SJSA1 (cell line): ENCODE measurements at places on chromosomes 4 and X. TPM values are rescaled to one million over a fixed set of nuclear protein-coding genes. Genes with fewer than 3 reads are reported as not detected.
A peak's percentile ranks its signal among the peaks of the same experiment; 100 is the strongest.

Gene MAGEC3
- total RNA-seq, result not detected in 2 replicates

- no peaks in the 10 kb centered on the region for H3K36me3 ChIP-seq
- no peak for DNase-seq
- no peaks in the 10 kb centered on the region for H3K27me3 ChIP-seq
- H3K27ac ChIP-seq, result no peak overlapping the region
Measured at GRCh38 chr4:156571146-156571545, 400.5 kb downstream of the PDGFC start.

Gene CNKSR2
- 0.47 TPM in 1 of 2 replicates, not detected in the other for total RNA-seq

DNA sequence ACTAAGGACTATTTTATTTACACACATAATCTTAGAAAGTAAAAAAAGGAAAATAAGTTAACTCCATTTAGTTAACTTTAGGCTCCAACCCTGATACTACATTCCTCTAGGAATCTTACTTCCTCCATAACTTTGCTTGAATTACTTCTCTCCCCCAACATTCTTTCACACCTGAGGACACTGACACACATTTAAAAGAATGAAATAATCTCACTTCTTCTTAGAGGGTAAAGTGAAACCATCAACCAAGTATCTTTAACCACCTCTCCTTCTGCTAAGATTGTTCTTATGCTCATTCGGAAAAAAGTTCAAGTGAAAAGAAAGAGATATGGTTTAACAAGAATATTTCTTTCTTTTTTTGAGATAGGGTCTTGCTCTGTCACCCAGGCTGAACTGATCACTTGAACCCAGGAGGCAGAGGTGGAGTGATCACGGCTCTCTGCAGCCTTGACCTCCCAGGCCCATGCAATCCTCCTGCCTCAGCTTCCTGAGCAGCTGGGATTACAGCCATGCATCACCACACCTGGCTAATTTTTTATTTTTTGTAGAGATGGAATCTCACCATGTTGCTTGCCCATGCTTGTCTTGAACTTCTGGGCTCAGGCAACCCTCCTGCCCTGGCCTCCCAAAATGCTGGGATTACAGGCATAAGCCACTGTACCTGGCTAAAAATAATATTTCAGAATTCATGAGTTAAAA is 28.5 kb downstream of the SLC25A4 start:
- H3K4me1 ChIP-seq, result 0 out of 2 replicates have a peak, but pooled peaks cover 5% of the 10 kb centered on the region
- DNase-seq, result no peak
- H3K36me3 ChIP-seq, result peaks cover 17% of the 10 kb centered on the region
- H3K4me3 ChIP-seq, result no peak overlapping the region
- H3K27me3 ChIP-seq, result no peaks in the 10 kb centered on the region

GRCh38 chrX:115339441-115340025 is 50.0 kb downstream of the LUZP4 start:
- peaks cover under 1% of the 10 kb centered on the region for H3K4me1 ChIP-seq
- no peak overlapping the region for H3K27ac ChIP-seq
- no peaks in the 10 kb centered on the region for H3K36me3 ChIP-seq
- no peak overlapping the region for H3K4me3 ChIP-seq

GRCh38 chrX:94216738-94217137 is 542.7 kb downstream of the FAM133A start:
- H3K27ac ChIP-seq, result no peak overlapping the region
- H3K4me3 ChIP-seq, result no peak overlapping the region
- H3K36me3 ChIP-seq, result no peaks in the 10 kb centered on the region
- DNase-seq, result no peak

GRCh38 chr4:6198278-6198677 is 2.1 kb downstream of the JAKMIP1 start:
- no peak for DNase-seq
- no peak overlapping the region for H3K27ac ChIP-seq

DNA sequence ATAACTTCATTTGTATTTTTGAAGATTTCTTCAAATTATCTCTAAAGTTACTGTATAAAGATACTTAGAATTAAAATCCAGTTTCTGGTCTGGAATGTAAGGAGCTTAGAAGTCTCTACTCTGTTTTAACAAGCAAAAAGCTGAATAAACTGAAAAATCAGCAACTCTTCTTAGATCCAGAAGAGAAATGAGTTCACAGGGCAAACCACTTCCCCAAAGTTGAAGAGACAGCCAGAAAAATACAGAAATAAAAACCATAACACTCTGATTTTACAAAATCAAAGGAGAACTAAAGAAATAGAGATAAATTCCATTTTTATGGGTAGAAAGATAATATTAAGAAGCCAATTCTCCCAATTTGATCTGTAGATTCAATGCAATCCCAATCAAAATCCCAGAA is 1166.8 kb downstream of the ADGRL3 start:
- no peaks in the 10 kb centered on the region for H3K27me3 ChIP-seq
- DNase-seq, result no peak
- H3K27ac ChIP-seq, result no peak overlapping the region
- H3K36me3 ChIP-seq, result no peaks in the 10 kb centered on the region

DNA sequence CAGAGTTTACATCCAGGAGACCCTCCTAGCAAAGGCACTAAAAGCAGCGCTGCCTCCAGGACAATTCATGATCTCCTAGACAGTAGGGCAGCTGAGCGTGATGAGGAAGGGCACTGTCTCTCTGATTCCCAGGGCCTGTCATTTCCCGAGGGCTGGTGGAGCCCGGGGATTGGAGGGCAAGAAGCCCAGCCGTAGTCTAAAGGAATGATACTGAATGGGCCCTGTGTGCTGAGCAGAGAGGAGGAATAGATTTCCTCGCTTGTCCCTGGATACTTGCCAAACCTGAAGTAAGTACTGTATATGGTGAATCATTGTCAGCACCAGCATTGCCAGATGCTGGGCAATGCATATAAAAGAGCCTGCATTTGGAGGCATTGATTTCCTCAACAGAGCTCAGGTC is 88.0 kb upstream of the SLITRK2 start:
- no peaks in the 10 kb centered on the region for H3K27me3 ChIP-seq
- no peak overlapping the region for H3K27ac ChIP-seq
- no peak for DNase-seq

GRCh38 chr4:173855015-173855414 is 325.0 kb upstream of the HAND2 start:
- DNase-seq, result no peak
- H3K27me3 ChIP-seq, result no peaks in the 10 kb centered on the region; the same call in 1 of the 2 replicates
- H3K27ac ChIP-seq, result no peak overlapping the region
- no peak overlapping the region for H3K4me3 ChIP-seq
- no peaks in the 10 kb centered on the region for H3K36me3 ChIP-seq
- H3K4me1 ChIP-seq, result no peaks in the 10 kb centered on the region

- no peak for DNase-seq
- no peak overlapping the region for H3K27ac ChIP-seq
- no peaks in the 10 kb centered on the region for H3K27me3 ChIP-seq
- H3K4me1 ChIP-seq, result no peaks in the 10 kb centered on the region
- H3K4me3 ChIP-seq, result no peak overlapping the region
Measured at GRCh38 chr4:26471890-26472289, 18.4 kb downstream of the CCKAR start.

DNA sequence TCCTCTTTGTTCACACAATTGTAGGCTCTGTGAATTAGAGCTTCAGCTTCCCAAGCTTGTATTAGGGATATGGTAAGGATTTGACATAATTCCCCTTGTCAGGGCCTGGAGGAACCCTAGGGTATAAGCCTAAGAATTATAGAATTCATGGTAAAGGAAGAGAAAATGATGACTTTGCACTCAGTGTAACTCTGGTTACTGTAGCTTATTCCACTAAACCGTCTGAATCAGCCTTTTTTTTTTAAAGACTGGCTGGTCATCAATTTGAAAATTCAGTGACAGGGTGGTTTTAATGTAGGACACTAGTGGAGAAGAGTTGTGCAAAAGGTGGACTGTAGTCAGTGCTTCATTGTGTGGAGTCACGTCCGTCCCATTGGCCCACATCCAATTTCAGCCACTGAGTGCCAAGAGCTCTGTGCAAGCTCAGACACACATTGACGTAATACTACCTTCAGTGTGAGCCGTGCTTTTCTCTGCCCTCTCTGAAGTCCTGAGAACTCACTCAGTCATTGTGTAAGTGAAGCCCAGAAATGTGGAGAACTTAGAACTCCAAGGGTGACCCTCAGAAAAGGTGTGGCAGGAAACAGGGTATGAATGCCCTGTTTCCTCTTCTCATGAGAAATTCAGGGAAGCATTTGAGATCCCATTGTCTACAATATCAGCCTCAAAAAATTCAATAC is 449.8 kb downstream of the C4orf33 start:
- no peaks in the 10 kb centered on the region for H3K27me3 ChIP-seq
- H3K4me1 ChIP-seq, result no peaks in the 10 kb centered on the region
- H3K27ac ChIP-seq, result no peak overlapping the region
- DNase-seq, result no peak

DNA sequence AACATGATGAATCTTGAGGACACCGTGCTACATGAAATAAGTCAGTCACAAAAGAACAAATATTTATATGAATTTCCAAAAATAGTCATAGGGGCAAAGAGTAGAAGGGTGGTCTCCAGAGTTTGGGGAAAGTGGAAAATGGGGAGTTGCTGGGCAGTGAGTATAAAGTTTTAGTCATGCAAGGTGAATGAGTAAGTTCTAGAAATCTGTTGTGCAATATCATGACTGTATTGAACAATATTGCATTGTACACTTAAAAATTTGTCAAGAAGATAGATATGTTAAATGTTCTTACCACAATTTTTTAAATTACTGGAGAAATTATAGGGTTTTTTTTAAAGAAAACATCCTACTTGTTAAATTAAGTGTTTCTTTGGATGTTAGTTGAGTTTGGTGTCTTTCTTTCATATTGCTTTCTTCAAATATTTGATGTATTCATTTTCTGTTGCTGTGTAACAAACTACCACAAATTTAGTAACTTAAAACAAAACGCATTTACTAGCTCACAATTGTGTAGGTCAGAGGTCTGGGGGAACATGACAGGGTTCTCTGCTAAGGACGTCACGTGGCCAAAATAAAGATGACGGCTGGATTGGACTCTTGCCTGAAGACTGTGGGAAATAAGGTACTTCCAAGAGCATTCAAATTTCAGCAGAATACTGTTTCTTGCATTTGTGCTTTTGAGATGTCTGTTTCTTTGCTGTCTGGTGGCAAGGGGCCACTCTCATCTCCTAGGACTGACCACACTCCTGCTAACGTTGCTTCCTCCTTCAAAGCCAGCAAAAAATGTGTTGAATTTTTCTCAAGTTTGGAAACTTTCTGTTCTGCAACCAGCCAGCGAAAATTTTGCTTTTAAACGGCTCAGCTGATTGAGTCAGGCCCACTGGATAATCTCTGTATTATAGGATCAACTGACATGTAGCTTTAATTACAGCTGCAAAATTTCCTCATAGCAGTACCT is 76.7 kb downstream of the CPEB2 start:
- no peaks in the 10 kb centered on the region for H3K4me1 ChIP-seq
- H3K4me3 ChIP-seq, result no peak overlapping the region
- H3K27ac ChIP-seq, result no peak overlapping the region
- H3K27me3 ChIP-seq, result no peaks in the 10 kb centered on the region

Gene NPY2R
- total RNA-seq, result not detected in 2 replicates

GRCh38 chr4:101115887-101116286 is 231.4 kb downstream of the PPP3CA start:
- H3K36me3 ChIP-seq, result no peaks in the 10 kb centered on the region
- H3K27me3 ChIP-seq, result no peaks in the 10 kb centered on the region

GRCh38 chrX:1274786-1275185 is 6.2 kb downstream of the CSF2RA start:
- H3K36me3 ChIP-seq, result no peaks in the 10 kb centered on the region
- H3K27ac ChIP-seq, result no peak overlapping the region
- H3K4me3 ChIP-seq, result no peak overlapping the region

- H3K4me3 ChIP-seq, result peak overlapping the region; percentile 10
- peak; percentile 87 for DNase-seq
- H3K27ac ChIP-seq, result peak overlapping the region; percentile 68
- no peaks in the 10 kb centered on the region for H3K36me3 ChIP-seq
Measured at GRCh38 chr4:78661921-78662521, 110.5 kb downstream of the ANXA3 start.

DNA sequence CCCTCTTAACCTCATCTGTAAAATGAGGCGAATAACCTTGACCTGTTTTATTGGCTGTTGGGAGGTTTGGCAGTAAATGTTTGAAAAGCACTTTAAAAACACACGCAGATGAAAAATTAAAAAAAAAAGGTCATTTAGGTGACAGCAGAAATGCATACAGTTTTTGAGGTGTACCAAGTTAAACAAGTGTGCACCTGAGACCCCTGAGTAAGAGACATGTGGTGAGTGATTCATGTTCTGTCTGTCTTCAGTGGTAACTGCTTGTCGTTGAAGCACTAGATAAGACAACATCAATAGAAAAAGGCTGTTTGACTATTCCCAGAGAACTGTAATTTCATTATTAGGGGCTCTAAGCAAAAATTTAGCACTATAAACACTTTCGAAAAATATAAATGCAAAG is 608.4 kb upstream of the PITX2 start:
- H3K27me3 ChIP-seq, result no peaks in the 10 kb centered on the region
- no peak overlapping the region for H3K4me3 ChIP-seq
- H3K27ac ChIP-seq, result no peak overlapping the region
- H3K4me1 ChIP-seq, result peaks cover 34% of the 10 kb centered on the region

GRCh38 chrX:84046403-84046984 is 141.5 kb downstream of the RPS6KA6 start:
- peak; percentile 13 for DNase-seq
- H3K27ac ChIP-seq, result no peak overlapping the region
- H3K36me3 ChIP-seq, result no peaks in the 10 kb centered on the region
- no peaks in the 10 kb centered on the region for H3K4me1 ChIP-seq

Gene SMPX
- total RNA-seq, result not detected in 2 replicates

GRCh38 chr4:81816031-81816761 is 344.5 kb upstream of the RASGEF1B start:
- H3K27ac ChIP-seq, result no peak overlapping the region
- no peak for DNase-seq
- no peaks in the 10 kb centered on the region for H3K36me3 ChIP-seq
- no peaks in the 10 kb centered on the region for H3K4me1 ChIP-seq
- no peaks in the 10 kb centered on the region; the same call in 1 of the 2 replicates for H3K27me3 ChIP-seq

GRCh38 chrX:111254896-111255693 is 15.2 kb downstream of the CAPN6 start:
- peaks cover 9% of the 10 kb centered on the region for H3K4me1 ChIP-seq
- peak; percentile 28 for DNase-seq
- no peaks in the 10 kb centered on the region for H3K36me3 ChIP-seq
- H3K27ac ChIP-seq, result peak overlapping the region; percentile 26; the same call in 1 of the 2 replicates
- H3K27me3 ChIP-seq, result no peaks in the 10 kb centered on the region
- no peak overlapping the region for H3K4me3 ChIP-seq

DNA sequence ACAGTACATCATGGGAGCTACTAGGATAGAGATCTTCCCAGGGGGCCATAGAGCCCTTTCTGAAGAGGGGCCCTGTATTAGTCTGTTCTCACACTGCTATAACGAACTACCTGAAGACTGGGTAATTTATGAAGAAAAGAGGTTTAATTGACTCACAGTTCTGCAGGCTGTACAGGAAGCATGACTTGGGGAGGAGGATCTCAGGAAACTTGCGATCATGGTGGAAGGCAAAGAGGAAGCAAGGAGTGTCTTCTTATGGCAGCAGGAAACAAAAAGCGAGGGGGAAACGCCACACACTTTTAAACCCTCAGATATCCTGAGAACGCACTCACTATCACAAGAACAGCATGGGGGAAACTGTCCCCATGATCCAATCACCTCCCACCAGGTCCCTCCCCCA is 4.2 kb upstream of the SLC9A6 start:
- peaks cover 14% of the 10 kb centered on the region; the same call in 1 of the 2 replicates for H3K4me1 ChIP-seq
- no peak overlapping the region for H3K4me3 ChIP-seq
- no peak for DNase-seq
- no peaks in the 10 kb centered on the region for H3K27me3 ChIP-seq
- no peaks in the 10 kb centered on the region for H3K36me3 ChIP-seq
- no peak overlapping the region for H3K27ac ChIP-seq

Gene APLN
- total RNA-seq, result 1.7 and 2.6 TPM in 2 replicates

GRCh38 chr4:3062471-3062870 is 11.9 kb downstream of the HTT-AS start:
- H3K4me1 ChIP-seq, result no peaks in the 10 kb centered on the region
- no peak overlapping the region for H3K4me3 ChIP-seq
- H3K27me3 ChIP-seq, result no peaks in the 10 kb centered on the region

Gene LONRF3
- 0.06 and 1.1 TPM in 2 replicates for total RNA-seq

Gene PABPC1L2A
- total RNA-seq, result not detected in 2 replicates

Gene CENPI
- total RNA-seq, result 40.7 and 43.6 TPM in 2 replicates
